ENCODE measurements at places on chromosomes 5 and 9. TPM values are rescaled to one million over a fixed set of nuclear protein-coding genes. Genes with fewer than 3 reads are reported as not detected.

DNA sequence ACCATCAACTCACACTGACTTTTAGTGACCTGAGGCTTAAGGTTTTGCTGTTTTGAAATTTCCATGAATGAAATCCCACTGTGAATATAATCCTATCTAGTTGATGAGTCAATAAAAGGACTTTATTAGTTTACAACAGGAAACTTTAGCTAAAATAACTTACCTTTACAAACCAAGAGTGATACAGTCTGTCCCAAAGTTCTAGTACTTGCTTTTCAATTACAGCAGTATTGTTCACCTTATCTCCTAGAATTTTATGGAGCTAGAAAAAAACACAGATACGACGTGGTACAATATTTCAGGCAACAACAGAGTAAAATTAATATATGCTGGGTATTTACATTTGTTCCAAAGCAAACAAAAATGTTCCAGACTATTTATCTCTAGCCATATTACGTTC lies 46.9 kb upstream of the CTNNAL1 start:
- no peak for DNase-seq

DNA sequence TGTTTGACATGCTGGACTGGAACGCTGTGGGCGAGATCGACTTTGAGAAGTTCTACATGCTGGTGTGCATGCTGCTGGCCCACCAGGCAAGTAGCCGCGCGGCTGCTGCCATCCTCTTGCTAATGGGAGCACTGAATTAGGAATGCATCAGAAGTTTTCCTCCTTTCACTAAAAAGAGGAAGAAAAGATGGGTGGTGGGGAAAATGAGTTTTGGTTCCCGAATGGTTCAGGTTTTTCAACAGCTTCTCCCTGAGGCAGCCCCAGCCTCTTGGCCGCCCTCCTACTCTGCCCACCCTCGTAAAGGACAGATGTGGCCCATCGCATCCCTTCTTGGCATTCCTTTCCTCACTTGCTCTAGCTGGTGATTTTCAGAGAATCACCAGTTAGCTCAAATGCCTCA lies 5.5 kb downstream of the EFCAB9 start:
- DNase-seq: no peak

The PCDHB7 gene
- total RNA-seq: 6.9 TPM

DNA sequence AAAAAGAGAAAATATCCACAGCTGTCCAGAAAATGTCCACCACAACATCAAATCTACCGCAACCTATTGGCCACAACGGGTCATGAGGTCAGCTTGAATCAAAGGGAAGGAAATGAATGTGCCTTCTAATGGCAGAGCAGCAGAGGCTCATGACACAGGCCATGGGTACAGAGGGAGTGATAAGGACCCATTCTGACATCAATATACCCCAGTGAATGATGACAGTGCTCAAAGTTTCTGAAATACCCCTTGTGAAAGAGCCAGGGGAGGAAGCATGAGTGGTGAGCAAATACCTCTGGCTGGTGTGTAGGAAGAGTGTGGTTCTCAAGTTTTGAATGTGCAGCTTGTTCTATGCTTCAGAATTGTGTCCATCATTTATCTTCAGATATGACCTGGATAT lies 348.2 kb downstream of the IRX1 start:
- no peak for DNase-seq

The MYOZ3 gene
- 0.07 TPM for total RNA-seq

The AFAP1L1 gene
- total RNA-seq: 1.4 TPM

The AGTPBP1 gene
- total RNA-seq: 9.8 TPM
